ENCODE measurements at places on chromosomes 4 and X. TPM values are rescaled to one million over a fixed set of nuclear protein-coding genes. Genes with fewer than 3 reads are reported as not detected.

The CXCL10 gene
- total RNA-seq, result not detected

GRCh38 chrX:131789664-131790063 lies 233.4 kb upstream of the STK26 start:
- DNase-seq, result no peak

GRCh38 chrX:25020905-25021449 lies 5.2 kb upstream of the ARX start:
- no peak for DNase-seq

DNA sequence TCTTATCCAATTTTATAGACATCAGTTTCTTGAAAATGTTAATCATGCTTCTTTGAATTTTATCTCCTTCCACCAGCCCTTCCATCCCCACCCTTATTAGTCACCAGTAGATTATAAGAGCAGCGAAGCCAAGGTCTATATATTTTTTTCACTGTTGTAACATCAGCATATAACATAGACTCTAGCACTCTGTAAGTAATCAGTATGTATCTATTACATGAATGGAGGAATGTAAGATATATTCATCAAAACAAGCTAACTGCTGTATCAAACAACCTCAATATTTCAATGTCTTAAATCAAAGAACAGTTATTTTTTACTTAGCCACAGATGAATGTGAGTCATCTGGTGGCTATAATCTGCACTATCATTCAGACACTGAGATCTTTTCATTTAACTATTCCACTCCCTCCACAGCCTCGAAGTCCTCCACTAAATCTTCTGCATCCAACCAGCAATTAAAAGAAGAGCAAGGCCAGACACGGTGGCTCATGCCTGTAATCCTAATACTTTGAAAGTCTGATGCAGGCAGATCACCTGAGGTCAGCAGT lies 178.9 kb downstream of the CENPC start:
- DNase-seq, result no peak

DNA sequence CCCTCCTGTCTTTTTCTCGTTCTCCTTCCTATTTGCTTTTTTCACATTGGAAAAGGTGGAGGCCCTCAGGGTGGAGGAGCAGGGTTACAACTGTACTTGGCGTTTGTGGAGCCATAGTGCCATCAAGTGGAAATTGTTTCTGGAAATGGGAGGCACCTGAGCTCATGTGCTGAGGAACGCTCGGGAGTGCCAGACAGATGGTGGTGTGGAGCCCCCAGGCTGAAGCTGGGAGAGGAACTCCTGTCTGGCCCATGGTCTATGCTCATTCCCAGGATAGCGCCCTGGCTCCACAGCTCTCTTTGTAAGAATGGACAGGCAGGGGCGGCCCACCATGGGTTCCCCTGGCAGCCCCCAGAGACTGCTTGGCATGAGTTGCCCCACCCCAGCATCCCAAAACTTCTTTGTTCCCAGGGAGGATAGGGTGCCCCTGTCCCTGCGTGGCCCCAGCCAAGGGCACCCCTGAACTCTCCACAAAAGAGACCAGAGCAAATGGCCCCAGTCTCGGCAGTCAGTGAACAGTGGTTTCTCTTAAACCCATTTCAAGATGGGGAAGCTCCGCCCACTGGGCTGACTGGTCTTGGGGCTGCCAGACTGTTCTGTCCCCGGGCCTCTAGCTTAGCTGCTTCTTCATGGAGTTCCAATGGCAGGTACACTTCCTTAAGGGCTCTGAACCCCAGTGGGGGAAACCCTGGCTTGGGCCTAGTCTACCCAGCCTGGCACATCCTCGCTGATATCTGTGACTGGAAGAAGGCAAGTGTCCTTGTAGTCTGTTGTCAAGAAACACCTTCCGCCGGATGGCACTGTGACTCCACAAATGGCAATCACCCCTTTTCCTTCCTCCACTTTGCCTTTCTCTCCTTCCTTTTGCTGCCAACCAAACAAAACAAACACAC lies 70.1 kb downstream of the NBDY start:
- DNase-seq, result no peak
